ENCODE measurements at places on chromosomes 1 and 21.

DNA sequence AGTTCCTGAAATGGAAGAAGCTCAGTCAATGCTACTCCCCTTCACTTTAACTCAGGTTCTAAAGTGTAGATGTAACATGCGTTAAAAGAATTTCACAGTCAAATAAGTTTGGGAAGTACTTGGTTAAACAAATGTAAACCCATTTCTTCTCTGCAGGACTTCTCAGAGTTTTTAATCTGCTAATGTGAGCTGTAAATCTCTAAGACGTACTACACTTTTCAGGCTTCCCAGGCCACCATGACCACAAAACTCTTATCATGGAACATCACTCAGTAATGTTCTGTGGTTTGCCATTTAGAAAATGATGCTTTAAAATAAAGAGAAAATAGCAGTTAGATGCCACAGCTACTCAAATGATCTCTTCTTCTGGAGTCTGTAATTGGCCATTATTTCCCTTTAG is 104.3 kb downstream of the HHIPL2 start:
- DNase-seq = no peak

DNA sequence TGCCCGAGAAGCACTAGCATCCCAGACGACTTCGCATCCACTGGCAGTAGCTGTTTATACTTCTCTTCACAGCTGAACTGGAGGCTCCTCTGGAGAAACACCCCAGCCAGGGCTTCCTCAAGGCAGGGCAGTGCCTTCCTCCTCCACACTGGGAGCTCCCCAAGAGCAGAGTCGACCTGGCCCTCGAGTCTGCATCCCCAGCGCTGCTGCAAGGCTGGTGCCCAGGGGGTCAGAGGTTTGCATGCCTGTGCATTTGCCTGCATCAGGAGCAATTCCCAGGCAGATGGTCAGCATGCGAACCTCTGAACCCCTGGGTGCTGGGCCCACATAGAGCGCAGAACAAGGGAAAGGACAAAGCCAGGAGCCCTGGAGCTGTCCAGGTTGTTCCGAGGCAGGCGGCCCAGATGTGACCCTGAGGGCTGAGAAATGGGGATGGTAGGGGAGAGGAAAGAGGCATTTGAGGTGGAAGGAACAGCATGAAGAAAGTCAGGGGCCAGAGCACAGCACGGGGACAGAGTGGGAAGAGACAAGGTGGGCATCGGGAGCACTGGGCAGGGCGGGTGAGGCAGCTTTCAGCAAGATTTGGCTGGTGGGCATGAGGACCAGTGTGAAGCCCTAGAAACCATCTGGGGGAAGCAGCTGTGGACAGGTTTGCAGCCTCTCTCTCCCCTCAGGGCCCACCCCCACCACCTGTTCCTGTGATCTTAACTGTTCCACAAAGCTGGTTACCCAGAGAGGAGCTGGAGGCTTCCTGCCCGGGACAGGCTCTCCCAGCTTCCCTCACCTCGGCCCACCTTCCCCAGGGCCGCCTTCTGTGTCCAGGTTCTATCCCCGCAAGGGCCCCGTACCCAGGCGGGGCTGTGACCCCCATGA is 6.4 kb upstream of the S100A8 start:
- DNase-seq = no peak

GRCh38 chr21:41972511-41973205 is 18.8 kb upstream of the C2CD2 start:
- no peak for DNase-seq

DNA sequence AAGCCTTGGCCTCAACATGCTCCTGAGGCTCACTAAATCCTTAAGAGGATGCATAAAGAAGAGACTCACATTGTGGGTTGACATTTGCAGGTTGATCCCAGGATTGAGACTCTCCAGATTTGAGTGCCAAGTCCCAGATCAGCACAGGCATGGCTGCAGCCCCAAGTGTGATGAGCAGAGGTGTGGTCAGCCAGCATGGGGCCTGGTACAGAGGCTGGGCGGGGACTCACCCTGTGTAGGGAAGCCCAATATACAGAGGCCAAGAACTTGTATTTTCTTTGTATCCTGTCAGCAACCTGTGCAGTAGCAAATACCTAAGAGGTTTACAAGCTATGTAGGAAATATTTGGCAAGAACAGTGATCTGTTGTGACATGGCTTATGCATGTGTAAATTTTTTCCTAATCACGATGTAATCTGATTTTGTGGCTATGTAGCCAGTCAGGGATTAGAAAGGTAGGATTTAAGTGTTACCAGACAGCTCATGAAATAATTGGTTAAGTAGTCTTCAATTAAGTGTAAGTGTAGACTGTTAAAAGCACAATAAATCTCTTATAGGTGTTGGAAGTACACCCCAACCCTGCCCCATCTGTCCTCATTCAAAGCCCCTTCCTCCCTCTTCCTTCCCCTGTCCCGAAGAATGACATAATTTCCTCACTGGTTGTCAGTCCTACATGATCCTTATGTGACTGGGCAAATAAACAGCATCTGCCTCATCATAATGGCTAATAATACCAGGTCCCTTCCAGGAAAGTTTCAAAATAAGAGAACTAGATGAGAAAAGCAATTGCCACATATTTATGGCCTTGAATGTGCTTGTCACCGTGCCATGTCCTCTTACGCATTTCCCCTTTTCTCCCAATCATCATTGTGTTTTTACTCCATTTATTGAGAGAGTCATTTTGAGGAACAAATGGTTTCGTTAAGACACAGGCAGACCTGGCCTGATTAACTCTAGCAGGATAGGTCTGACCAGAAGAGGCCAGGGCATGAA is 120.9 kb downstream of the HLX start:
- no peak for DNase-seq

All from activated CD4-positive, alpha-beta T cell treated with anti-CD3 and anti-CD28 coated beads, Interleukin-2, amount 50 U/mL, for 4 hours (primary cell).